Upper lobe of right lung (tissue), 1 donor: ENCODE measurements at places on chromosomes 13 and 19. TPM values are rescaled to one million over a fixed set of nuclear protein-coding genes. Genes with fewer than 3 reads are reported as not detected.

DNA sequence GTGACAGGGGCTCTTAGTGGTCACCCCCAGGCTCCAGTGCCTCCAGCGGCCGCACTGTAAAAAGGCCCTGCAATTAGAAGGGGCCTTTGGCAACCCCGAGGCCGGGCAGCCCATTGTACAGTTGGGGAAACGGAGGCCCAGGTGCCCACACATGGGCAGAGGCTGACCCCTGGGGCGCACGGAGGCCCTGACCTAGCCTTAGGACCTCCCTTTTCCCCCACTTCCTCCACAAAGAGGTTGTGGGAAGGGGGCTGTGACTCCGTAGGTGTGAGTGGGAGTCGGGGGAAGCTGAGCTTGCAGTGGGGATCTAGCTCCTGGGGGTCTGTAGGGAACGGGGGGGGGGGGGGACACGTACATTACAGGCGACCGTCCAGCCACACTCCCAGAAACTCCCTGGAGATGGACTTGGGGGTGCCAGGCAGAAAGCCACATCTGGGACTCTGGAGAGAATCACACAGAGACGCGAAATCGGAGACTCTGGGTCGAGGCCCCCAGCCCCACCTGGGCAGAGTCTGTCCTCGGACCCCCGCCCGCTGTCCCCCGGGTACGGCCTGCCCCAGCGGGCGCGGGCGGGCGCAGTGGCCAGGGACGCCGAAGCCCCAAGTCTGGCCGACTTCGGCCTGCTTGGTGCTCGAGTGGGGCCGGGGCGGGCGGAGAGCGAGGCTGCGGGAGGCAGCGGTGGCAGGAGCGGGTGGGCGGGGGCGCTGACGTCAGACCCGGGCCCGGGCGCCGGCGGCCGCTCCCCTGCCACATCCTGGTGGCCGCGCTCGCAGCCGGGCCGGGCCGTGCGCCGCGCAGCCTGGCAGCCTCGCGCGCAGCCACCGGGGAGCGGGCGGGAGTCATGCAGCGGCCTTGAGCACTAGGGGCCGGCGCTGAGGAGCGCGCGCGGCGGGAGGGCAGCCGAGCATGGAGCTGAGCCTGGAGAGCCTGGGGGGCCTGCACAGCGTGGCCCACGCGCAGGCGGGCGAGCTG, at the start of gene ONECUT3:
TSS of gene ONECUT3 (plus strand) at position 750 of the 972 bp plus-strand sequence. CDS start at position 907, 157 bp downstream.
- DNase-seq = no peak

DNA sequence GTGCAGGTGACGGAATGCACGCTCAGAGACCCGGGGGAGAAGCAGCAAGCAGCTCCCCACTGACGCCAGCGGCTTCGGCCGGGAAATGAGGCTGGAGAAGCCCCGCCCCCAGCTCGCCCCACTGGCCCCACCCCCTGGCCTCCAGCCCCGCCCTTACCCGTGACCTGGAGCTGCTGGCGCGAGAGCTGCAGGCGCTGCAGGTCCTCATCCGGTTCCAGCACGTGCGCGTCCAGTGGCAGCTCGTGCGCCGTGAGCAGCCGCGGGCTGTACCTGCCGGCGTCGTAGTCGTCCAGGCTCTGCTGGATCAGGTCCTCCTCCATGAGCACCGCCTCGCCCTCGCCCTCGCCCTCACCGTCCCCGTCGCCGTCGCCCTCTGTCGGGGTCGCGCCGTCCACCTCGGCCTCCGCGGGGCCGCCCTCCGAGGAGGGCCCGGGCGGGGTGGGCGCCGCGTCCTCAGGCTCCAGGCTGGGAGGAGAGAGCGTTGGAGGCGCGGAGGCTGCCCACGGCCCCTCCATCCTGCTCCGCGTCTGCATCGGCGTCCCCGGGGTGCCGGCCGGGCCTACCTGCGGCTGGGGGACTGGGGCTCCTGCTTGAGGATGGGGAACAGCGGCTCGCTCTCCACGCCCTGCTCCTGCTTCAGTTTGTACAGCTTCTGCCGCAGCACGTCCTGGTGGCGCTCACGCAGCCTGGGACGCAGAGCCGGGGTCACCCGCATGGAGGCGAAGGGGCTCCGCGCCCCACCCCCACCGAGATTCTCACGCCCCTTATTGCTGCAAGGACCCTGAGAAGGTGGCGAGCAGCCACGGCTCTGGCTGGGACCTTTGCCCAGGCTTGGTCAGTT, 6.4 kb upstream of the TBXA2R start:
- no peak for DNase-seq

- no peak for DNase-seq
These were observed 354.8 kb downstream of the SUCLA2 start for GRCh38 chr13:47646298-47646697.

SERPINE3 gene
- total RNA-seq = not detected

PSG2 gene
- not detected for total RNA-seq
